ENCODE measurements at places on chromosomes 1 and 21.

DNA sequence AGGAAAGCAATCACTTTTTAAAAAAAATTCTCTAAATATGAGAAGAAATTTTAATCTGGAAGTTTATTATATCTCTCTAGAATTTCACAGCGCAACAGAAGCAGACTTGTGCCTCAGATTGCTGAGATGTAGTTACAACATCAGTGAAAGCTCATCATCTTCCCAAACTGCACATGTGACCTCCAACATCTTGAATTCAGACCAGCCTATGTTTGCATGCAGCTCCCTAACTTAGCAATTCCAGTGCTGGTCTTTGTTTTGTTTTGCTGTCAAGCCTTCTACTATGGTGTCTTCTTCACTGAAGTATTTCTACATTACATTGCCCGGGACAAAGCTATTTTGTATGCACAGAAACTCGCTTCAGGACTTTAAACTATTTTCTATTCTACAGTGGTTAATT lies 684.8 kb upstream of the PTBP2 start:
- no peak for DNase-seq

GRCh38 chr1:1306070-1306660 lies 1.6 kb downstream of the ACAP3 start:
- no peak for DNase-seq

- DNase-seq = no peak
These were observed 829 bp upstream of the HES2 start for GRCh38 chr1:6420454-6421042.

DNA sequence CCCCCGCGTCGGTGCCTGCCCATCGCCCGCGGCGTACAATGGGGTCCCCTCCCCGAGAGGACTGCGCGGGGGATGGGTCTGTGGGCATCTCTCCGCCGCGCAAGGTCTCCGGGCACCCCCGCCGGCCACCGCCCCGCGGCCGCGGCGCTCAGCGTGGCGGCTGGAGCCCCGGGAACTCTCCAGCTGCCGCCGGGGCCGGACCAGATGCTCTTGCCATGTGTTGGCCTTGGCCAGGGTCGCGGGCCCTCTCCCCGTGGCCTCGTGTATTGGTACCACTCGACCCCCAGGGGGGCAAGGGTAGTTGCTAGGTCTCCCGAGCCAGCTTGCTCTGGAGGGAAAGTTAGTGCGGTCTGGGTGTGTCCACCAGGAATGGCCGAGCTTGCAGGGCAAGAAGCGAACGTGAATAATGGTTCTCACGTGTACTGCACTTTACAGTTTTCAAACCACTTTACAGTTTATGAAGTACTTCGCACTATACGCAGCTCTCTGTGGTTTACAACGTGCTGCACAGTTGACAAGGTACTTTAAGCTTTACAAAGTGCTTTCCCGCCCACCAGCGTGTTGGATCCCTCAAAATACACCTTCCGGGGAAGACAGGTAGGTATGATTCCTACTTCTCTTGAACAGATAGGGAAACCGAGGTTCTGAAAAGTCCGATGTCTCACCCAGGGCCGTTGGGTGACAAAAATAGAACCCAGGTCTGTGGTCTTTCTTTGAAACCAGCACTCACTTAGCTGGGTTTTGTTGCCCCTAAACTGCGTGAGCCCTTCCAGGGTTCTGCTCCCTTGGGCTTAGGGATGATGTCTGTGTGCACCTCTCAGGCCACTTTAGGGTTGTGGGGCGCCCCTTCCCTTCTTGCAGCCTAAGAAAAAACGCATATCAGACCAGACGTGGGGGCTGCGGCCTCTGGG lies 1.2 kb downstream of the EPHB2 start:
- no peak for DNase-seq

DNA sequence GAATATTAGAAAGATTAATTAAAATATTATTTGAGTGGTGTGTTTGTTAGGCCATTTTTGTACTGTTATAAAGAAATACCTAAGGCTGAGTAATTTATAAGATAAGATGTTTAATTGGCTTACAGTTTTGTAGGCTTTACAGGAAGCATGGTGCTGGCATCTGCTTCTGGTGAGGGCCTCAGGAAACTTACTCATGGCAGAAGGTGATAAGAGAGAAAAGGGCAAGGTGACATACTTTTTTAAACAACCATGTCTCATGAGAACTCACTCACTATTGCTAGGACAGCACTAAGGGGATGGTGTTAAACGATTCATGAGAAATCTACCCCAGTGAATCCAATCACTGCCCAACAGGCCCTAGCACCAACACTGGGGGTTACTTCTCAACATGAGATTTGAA lies 56.7 kb upstream of the RGS21 start:
- no peak for DNase-seq

DNA sequence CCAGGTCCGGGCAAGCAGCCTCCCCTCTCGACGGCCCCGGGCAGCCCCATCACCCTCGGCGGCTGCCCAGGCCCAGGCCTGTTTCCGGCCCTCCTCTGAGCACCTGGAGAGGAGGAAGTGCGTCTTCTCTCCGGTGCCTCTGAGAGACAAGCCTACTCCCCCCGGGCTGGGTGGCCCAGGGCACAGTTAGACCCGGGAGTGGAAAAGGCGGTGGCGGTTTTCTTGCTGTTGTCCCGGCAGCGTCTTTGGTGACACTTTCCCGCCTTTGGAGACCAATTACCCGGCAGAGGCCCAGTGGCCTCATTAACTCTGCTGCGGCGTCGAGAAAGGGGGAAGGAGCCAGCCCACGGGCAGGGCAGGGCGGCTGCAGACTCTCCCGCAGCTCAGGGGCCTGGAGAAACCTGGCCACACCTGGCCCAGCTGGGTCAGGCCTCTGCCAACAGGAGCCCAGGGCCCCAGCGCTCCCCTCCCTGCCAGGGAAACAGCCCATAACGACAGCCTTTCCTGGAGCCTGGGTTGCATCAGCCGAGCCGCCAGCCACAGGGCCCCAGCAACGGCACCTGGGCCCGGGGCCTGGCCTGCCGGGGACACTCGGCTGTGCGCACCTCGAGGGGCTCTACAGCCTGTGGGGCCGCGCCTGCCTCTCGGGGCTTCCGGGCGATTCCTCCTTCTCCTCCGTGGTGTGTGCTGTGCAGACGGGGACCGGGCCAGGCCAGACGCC lies 28.4 kb upstream of the C1orf159 start:
- DNase-seq = no peak

- peak; percentile 71 for DNase-seq
These were observed 2.4 kb downstream of the UROD start for GRCh38 chr1:45014321-45015028.

DNA sequence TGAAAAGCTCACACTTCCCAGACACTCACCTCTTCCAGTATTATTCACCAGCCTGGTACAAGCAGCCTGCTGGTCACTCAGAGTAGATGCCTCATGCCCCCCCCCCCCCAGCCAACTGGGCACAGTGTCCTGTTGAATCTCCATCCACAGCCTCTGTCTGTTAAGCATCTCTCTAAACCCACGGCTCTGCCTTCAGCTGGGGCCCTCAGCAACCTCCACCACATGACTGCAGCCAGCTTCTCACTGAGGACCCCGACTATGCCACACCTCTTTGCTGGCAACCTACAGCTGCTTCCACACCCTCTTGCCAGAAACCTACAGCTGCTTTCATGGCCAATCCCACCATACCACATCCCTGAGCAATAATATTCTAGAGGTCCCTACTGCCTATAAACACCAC lies 113.1 kb downstream of the RHOU start:
- no peak for DNase-seq

DNA sequence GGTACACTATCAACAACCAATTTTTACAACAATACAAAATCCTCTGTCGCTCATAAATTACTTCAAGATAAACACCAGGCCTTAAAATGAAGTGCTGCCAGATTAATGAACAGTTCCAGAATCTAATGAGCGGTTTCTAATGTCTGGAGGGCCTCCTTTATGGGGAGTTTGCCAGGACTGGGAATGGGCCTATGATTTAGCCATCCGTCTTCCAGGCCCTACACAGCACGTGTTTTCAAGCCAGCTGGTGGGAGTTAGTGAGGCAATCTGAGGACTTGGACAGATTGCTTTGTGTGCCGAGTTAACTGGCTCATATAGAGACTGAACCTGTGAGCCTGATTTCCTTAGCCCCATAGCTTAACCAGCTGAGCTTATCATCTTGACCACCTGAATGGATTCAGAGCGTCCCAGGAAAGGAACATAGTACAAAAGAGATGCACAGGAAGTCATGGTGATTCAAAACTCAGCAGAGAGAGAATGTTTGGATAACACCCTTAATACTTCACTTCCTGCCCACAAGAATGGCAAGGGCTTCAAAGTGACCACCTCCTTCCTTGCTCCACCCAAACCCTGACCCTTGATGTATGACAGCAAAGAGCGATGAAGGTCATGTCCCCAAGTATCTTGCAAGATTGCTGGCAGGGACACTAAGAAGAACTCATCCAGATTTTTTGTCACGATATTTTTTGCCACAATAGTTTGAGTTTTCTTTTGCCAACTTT lies 143.5 kb downstream of the SLC30A10 start:
- DNase-seq = no peak

DNA sequence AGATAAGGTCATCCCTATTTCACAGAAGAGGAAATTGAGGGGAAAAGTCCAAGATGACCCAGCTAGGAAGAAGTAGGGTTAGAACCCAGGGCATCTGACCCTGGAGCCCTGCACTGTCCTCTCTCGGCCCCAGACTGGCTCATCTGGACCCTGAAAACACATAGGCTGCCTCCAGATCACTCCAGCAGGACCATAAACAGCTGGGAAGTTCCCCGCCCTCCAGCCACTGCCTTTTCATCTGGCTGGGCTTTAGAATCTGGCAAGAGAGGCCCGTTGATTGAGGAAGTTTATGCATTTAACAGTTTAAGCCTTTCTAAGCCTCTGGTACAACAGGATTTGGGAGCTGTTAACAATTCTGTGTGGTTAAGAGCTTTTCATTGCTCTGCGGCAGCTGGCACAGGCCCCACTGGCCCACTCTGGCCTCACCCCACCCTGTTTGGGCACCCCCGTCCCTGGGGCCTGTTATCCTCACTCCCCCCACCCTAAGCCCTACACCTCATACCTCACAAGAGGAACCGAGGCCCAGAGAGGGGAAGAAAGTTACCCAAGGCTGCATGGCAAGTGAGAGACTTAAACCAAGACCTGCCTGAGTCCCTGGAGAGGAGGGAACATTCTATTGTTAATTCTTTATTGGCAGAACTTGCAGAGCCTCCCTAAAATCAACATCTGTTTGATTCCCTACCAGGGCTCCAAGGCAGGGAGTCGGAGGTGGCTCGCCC lies 84.2 kb downstream of the EPHB2 start:
- DNase-seq = no peak

GRCh38 chr1:21205416-21205815 lies 28.7 kb upstream of the EIF4G3 start:
- no peak for DNase-seq

DNA sequence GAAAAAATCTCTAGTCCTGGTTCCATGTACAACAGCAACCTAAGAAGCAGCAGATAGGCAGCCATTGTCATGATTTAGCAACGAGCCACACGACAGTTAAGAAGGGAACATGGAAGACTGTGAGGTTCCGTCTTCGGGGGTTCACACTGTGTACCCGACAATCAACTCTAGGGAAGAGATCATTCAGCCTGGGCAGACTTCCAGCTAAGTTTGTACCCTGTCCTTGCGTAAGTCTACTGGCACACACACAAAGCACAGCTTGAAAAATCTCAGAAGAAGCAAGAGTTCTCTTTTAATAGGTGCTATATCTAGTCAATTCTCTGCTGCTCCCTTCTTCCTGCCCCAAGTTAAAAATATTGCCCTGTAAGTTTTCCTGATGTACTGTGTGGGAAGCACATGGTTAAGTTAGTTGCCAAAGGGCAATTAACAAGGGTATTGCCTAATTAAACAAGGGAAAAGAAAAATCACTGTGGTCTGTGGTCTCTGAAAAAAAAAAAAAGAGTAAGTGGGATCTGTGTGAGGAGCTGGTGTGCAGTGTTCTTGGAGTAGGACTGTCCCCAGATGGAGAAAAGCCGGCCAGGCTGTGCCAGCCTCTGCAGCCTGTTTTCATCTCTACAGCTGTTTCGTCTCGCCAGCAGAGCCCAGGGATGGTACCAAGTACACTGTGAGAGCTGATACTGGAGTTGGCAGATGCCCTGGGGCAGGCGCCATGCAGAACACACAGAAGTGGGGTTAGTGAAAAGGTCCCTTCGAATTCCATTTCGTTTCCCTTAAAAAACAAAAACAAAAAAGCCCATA lies 6.4 kb upstream of the MYBPHL start:
- DNase-seq = no peak

DNA sequence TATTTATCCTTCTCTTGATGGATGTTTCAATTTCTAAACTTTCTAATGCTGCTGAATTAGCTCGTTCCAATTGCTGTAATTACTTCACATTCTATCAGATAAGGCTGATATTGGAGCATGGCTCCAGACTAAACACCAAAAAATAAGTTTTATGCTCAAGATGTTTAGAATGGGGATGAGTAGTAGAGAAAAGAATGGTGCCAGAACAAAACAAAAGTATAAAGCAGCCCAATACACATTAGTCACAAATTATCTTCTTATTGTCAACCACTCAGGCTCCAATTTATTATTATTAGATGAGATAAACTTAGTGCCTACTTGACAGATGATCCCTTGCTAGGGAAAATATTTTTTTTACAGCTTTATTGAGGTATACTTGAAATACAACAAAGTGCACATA lies 21.8 kb downstream of the ATPAF1 start:
- no peak for DNase-seq

DNA sequence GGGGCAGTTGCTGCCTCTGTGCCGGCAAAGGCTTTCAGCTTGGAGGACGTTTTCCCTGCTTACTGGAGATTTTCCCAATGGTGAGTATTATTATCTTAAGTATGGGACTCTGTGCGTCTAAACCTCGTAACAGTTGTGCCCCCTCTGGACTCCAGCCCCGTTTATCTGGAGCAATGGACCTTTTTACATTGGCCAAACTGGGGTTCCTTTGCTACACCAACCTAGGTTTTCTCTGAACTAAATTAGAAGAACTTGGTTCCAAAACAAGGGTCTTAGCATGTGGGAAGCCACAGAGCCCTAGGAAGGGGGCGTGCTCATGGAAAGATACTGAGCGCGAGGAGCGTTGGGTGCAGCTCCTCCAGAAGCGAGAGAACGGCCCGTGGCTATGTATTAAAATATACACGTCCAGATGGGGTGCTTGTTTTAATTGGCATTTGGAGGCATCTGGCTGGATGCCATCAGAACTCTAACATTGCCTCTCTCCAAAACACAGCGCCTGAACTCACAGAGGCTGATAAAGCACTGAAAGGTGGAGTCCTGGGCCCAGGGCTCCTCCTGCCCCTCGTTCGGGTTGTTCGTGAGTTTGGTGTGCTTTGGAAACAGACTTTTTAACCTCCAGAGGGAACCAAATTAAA lies 28.4 kb downstream of the POFUT2 start:
- no peak for DNase-seq

- no peak for DNase-seq
These were observed 304.5 kb downstream of the TTLL7 start for GRCh38 chr1:83694449-83694848.

GRCh38 chr21:34988139-34988538 lies 61.0 kb downstream of the RUNX1 start:
- no peak for DNase-seq

- no peak for DNase-seq
These were observed 91.9 kb downstream of the LEPR start for GRCh38 chr1:65512383-65512782.

DNA sequence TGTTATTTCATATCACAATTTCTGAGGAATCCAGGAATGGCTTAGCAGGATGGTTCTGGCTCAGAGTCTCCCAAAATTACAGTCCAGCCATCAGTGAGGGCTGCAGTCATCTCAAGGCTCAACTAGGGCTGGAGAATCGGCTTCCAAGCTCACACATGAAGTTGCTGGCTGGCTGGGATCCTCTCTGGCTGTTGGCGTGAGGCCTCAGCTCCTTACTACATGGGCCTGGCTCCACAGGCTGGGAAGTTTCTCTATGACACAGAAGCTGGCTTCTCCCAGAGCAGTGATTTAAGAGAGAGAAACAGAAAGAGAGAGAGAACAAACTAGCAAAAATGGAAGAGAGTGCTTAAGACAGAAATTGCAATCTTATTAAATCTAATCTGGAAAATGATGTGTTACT lies 38.8 kb upstream of the RGS8 start:
- no peak for DNase-seq

All from central memory CD8-positive, alpha-beta T cell (primary cell).